ENCODE measurements at places on chromosomes 6 and 20.

GRCh38 chr20:53910351-53911002 lies 159.9 kb downstream of the BCAS1 start:
- DNase-seq: no peak

- no peak for DNase-seq
These were observed 46.7 kb upstream of the BLCAP start for GRCh38 chr20:37574199-37574890.

DNA sequence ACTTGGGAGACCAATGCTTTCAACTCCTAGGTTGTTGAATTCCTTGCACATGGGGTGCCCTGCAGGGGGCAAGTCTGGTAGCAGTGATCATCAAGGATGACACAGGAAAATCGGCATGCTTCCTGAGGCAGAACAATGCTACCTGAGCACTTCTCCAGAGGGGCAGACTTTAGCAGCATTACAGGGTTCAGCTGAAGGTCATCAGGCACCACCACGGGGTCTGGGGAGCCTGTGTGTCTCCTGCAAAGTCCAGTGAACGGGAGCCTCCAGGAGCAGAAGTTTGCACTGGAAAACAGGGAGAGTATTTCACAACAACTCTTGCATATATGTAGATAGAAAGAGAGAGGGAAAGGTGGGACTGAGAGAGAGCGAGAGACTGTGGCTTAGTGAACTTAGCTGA lies 10.2 kb downstream of the VSX1 start:
- no peak for DNase-seq

- no peak for DNase-seq
These were observed 171.4 kb downstream of the ZFAND3 start for GRCh38 chr6:37990762-37991525.

DNA sequence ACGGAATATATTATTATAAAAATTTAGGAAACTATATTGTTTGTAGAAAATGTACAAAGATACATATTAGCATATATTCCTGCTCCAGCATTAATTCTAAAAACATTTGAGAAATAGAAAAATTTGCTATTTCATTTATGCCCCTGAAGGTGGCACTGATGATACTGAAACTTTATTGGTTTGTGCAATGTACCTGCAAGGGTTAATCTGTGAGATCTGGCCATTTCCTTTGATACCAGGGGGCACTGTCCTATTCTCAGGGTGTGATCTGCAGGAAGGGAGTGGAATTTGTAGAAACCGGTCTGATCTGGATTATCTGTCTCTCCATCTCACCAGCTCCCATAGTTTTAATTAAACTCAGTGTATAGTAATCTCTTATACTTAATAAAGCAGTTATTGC lies 625.1 kb upstream of the IMPG1 start:
- no peak for DNase-seq

DNA sequence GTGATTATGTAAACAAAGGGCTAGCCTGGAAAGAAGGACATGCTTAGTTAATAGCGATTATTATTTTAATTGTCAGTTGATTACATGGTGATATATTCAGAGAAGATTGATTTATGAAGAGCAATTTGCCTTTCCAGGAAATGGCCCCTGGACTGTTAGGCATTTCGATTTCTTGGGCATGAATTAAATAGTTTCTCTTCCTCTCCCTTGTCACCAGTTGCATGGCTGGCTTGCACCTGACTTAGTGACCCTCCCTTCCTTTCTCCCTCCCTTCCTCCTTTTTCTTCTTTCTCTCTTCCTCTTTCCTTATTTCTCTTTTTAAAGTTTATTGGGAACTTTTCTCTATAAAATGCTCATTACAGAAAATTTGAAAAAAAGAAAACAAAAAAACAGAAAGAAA lies 235.4 kb downstream of the CDC5L start:
- no peak for DNase-seq

DNA sequence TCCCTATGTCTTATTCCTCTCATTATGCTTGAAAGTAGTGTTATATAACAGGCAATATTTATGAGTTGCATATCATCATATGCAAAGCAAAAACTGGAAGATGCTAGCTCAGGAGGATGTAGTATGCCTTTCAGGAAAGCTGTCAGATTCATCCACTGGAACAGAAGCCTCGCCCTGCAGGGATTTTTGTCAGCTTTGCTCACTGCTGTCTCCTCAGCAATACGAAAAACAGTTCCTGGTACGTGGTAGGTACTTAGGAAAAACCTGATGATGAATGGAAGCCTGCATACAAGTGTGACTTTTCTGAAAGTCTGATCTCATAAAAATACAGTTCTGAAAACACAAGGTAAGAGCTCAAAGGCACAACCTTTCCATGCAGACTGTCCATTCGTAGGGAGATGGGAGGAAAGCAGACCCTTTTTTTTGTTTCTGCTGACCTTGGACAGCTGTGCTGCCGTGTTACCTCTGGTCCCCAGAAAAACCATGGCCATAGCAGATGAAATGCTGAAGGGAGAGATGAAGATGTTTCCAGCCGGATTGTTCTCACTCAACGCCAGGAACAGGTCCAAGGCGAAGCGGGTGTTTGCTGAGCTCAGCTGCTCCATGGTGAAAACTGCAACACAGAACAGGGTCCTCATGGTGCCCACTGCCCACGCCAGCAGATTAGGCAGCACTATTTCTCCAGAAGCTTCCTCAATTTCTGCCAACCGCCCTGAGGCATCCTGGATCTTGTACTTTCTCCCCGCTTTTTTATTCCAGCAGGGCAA lies 1.5 kb downstream of the SERPINB1 start:
- DNase-seq: no peak

DNA sequence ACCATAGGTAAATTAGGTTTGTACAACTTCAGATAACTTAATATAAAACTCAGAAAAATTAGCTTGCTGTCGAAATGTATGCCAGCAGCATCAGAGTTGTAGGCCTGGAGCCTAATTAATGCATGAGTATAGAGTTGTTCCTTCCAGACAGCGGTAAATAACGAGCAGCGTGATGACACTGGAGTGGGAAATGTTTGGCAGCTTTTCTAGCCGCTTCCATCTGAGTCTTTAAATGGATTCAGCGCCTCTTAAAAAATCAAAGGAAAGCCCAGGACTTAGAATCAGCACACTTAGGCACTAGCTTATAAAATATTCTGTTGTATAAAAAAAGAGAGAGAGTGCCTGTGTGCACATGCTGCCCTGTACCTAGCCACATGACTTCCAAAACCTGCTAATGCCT lies 43.7 kb upstream of the SYNJ2 start:
- DNase-seq: no peak

- DNase-seq: no peak
These were observed 40.3 kb downstream of the FYN start for GRCh38 chr6:111832833-111833418.

DNA sequence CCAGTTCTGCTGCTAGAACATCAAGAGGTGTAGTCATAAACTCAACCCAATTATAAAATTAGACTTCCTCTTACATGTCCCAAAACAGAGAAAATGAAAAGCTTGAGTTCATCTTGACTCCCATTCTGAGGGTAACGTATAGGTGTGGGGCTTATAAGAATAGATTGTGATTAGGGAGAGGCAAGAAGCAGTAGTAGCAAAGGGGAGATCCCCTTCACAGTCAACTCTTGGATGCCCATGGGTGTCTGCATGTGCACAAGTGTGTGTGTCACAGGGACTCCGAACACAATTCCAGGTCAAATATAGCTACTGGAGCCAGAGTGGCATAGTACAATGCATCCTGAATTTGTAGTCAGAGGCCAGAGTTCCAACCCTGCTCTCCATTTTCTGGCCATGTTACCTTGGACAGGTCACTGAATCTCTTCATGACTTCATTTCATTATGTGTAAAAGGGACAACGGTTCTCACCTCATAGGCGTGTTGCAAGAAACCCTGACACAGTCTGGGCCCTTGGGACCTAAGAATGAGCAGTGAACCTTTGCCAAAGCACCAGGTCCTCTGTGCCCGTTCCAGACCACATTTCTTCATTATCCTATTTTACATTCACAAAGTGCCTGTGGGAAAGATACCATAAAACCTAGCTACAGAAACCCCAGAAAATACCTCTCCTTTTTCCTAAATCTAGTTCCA lies 11.8 kb downstream of the GSTA4 start:
- DNase-seq: no peak

GRCh38 chr6:100803264-100804045 lies 77.7 kb downstream of the ASCC3 start:
- no peak for DNase-seq

- no peak for DNase-seq
These were observed 202.6 kb downstream of the NFATC2 start for GRCh38 chr20:51339721-51340450.

- DNase-seq: no peak
These were observed 14.0 kb upstream of the MOCS1 start for GRCh38 chr6:39948199-39948791.

GRCh38 chr6:156889986-156890385 lies 112.8 kb downstream of the ARID1B start:
- DNase-seq: no peak

- no peak for DNase-seq
These were observed 4.5 kb downstream of the TREML4 start for GRCh38 chr6:41232667-41233066.

Measured in CD4-positive, CD25-positive, alpha-beta regulatory T cell (primary cell).